Right ventricle myocardium superior (tissue), 1 donor: ENCODE measurements at places on chromosomes 2 and 18. TPM values are rescaled to one million over a fixed set of nuclear protein-coding genes. Genes with fewer than 3 reads are reported as not detected.

- DNase-seq: no peak
Measured at GRCh38 chr2:62512384-62512783, 6.4 kb upstream of the TMEM17 start.

GRCh38 chr2:220956429-220956828, 615.7 kb downstream of the EPHA4 start:
- no peak for DNase-seq

DNA sequence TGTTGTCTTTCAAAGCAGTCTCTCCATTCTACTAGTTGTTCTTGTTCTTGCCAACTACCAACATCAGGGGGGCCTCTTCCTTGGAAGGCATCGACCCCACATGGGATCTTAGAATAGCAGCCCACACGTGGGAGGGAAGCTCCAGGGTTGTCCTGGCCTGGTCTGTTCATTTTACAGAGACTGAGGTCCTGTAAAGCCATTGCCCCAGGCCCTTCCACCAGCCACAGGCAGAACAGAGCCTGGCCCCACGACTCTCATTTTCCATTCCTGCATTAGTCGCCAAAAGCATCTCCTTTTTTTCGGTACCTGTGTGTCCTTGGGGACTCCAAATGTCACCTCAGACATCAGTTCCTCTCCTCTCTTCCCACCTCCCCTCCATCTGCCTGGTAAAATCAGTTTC, 28.0 kb downstream of the CNGA3 start:
- no peak for DNase-seq

DNA sequence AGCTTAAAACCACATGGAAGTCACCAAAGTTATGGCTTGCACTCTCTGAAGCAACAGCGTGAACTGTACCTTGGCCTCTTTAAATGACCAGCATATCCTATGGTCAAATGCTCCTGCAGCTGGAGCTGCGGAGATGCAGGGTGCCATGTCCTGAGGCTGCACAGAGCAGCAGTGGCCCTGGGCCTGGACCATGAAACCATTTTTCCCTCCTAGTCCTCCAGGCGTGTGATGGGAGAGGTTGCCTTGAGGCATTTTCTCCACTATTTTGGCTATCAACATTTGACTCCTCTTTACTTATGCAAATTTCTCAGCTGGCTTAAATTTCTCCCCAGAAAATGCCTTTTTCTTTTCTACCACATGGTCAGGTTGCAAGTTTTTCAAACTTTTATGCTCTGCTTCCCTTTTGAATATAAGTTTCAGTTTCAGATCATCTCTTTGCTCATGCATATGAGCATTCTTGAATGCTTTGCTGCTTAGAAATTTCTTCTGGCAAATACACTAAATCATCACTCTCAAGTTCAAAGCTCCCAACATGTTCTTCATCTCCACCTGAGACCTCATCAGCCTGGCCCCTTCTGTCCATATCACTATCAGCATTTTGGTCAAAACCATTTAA, 82.9 kb upstream of the TMEFF2 start:
- no peak for DNase-seq

- no peak for DNase-seq
Measured at GRCh38 chr2:101985101-101985792, 6.5 kb upstream of the IL1R2 start.

DNA sequence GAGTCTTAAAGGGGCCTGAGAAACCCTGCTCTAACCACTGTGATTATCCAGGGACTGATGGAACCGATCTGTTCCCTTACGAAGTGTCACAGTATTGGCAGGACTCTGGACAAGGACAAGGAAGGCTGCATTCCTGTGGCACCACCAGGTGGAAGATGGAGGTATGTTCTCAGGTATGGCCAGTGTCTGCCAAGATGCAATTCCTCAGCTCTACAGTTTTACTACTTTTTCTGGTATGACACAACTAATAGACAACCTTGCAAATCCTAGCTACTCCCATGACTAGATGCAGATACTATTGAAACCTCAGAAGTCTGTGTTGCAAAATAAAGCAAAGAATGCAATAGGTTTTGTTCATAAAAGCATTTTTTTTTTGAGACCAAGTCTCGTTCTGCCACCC, 14.6 kb downstream of the RAB31 start:
- no peak for DNase-seq

- no peak for DNase-seq
Measured at GRCh38 chr2:172518995-172519394, 36.9 kb upstream of the PDK1 start.

DNA sequence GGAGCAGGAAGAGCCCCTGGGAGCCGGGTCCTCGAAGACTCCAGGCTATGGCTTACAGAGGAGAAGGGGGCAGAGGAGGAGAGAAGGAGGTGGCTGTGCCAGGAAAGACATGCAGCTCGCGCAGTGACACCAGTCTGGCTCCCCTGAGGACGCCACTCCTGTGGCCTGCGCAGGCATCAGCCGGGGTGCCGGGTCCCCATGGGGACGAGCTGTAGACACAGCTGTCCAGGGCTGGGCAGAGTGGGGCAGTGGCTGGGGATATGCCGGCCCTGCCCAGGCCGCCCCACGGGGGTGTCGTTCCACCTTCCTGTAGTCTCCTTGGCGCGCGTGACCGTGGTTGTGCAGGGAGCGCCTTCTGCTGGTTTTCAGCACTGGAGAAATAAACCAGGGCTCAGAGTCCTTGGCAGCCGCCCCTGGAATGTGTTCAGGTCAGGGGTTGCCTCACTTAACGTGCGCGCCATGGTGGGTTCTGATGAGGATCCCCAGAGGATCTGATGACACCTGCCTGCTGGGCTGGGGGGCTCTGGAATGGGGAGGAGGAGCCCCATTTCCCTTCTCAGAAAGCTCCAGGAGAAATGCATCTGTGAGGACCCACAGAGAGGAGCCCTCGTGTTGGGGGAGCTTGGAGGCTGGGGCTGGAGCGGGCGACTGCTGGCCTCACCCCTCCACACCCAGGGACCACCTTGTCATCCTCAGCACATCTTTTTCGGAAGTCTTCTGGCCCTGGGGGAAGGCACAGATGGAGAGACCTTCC, 26.7 kb downstream of the RAMP1 start:
- peak; percentile 84 for DNase-seq

DNA sequence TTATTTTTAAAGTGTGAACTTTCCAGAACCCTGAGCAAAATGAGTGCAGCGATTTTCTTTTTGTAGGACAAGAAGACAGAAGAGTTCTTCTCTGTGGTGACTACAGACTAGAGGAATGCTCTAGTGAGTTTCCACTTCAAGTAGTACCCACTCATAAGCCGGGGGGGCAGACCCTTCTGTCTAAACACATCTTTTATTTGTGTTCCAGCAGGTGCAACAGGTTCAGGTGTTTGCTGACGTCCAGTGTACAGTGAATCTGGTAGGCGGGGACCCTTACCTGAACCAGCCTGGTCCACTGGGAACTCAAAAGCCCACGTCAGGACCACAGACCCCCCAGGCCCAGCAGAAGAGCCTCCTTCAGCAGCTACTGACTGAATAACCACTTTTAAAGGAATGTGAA, 25.2 kb downstream of the PTRHD1 start:
- DNase-seq: no peak

- DNase-seq: no peak
Measured at GRCh38 chr2:207256476-207257207, 90.9 kb upstream of the KLF7 start.

GRCh38 chr2:158464426-158465281, 7.9 kb downstream of the PKP4 start:
- DNase-seq: no peak

GRCh38 chr18:42480441-42480840, 525.4 kb downstream of the PIK3C3 start:
- DNase-seq: no peak

DNA sequence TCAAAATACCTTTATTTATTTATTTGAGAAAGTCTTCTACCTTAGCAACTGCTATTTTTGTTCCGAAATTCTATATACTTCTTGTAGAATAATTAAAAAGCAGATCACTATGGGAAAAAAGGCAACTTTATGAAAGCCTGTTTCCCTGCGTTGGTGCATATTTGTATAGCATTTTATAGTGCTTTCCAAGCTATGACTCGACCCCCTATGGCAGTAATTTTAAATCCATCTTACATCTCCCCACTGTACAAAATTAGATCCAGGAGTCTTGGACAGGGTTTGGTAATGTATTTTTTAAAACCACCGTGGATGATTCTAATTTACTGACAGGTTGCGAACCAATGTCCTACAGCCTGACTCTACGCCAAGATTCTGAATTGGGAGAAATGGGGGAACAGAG, 10.1 kb downstream of the TANK start:
- no peak for DNase-seq

DNA sequence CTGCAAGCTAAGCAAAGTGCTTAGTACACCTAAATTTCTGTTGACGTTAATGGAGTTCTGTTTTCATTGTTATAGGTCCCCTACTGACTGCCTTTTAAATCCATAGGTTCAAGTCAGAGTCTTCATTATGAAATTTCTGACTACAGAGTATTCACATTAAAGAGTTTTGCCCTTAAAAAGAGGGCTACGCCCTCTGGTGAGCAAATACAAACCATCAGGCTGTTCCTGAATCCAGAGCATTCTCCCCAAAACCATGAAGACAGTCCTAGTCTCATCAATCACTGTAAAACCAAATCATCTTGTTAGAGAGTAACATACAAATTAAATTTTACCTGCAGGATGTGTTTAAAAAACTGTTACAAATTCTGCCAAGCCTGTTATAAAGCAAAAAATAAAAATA, 1091.7 kb downstream of the TDRD15 start:
- DNase-seq: no peak

- DNase-seq: no peak
Measured at GRCh38 chr2:161975062-161975812, 98.8 kb downstream of the DPP4 start.

DNA sequence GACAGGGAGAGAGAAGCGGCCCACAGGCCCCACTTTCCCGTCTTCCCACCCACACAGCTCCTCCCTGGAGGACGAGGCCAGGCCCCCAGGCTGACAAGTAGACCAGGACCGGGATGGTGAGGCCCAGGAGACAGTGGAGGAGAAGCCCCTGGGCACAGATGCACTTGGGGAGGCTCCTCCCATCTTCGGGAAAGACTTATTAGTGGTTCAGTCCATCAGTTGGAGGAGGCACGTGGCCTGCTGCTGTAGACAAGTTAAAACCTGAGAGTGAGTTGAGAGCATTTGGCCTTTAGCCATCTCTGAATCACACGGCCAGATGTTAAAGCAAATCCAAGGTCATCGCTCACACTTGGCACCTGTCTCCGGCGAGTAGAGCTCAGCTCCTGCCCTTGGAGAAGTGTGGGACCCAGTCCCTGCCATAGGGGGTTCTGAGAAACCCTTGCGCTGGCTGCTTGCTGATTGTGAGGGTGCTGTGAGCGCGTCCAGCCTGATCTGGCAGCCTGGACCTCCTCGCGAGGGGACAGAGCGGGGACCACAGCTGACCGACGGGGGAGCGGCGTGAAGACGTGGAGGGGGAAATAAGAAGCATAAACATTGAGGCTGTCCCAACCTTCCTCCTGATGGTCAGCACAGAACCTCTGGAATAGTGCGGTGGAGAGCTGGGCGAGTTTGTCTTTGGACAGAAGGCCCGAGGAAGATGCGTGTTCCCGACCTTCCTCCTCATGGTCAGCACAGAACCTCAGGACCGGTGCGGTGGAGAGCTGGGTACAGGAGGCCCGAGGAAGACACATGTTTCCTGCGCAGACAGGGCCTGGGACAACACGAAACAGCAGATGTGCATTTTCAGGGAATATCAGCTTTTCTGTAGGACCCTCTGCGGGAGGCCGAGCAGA, 24.7 kb upstream of the ALLC start:
- peak; percentile 38 for DNase-seq

DNA sequence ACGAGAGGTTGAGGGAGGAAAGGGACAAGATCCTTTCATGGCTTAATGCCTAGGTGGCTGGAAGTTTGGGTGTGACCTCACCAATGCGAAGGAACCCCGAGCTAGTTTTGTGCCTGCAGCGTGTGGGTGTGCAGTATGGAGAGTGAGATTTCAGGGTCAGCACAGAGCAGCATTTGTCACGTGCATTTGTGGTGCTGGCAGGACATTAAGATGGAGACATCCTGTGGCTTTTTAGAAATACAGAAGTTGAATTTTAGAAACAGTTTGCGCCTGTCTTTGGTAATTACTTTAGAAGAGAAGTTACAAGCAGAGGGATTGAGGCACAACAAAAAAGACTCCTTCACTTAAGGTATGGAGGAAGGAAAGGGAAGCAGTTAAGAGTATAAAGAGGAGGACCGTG, 258.2 kb upstream of the THUMPD2 start:
- no peak for DNase-seq

DNA sequence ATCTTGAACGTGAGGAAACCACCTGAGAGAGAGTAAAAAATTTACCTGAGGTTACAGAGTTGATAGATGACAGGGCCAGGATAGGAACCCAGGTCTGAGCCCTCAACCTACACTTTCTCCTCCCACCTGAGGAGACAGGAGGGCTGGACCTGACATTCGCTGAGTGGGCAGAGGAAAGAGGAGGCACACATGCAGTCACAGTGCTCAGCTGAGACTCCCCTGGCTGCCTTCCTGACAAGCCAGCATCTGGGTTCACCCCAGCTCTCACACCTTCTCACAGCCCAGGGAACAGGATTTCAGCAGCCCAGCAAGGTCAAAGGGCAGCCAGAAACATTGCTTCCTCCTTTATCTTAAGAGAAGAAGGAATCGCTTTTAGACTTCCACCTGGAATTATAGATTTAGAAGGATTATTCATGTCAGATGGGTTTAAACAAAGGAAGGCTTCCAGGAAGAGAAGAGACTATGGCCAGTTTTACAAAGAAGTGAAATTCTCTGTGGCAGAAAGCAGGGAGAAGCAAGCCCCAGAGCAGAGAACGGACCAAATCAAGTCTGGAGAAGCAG, 18.1 kb upstream of the PKDCC start:
- DNase-seq: no peak

- DNase-seq: no peak
Measured at GRCh38 chr18:32257084-32257785, 67.4 kb downstream of the MEP1B start.

DNA sequence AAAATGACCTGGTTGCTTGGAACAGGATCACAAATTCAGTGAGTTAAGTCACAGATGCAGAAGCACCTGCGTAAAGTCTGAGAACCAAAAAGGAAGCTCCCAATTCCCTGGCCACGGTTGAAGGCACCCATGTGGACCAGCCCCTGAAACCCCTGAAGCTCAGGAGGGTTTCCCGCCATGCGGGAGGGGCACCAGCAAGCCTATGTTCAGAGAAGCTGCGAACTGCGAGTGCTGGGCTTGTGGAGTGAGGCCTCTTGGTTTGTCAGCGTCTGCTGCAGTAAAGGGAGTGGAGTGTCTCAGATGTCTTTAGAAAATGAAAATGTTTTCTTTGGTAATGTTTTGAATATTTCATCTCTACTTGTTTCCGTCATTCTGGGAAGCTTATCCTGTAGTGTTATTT, 16.1 kb upstream of the ACKR3 start:
- DNase-seq: no peak

The NEU4 gene
- total RNA-seq: not detected

The GRB14 gene
- 24.1 TPM for total RNA-seq

The CXCR2 gene
- total RNA-seq: 0.89 TPM

The SPDYA gene
- total RNA-seq: 0.24 TPM

The MARS2 gene
- 6.6 TPM for total RNA-seq

The CNDP1 gene
- total RNA-seq: not detected

The COLEC11 gene
- 2.9 TPM for total RNA-seq

The CCDC178 gene
- total RNA-seq: 0.35 TPM
